Adrenal gland (tissue), 19 donors: ENCODE measurements at places on chromosomes 5 and 9.

- no peaks in the 10 kb centered on the region for H3K27me3 ChIP-seq
- no peak overlapping the region for H3K4me3 ChIP-seq
- no peaks in the 10 kb centered on the region for H3K4me1 ChIP-seq
- H3K36me3 ChIP-seq, result no peaks in the 10 kb centered on the region
Observed at GRCh38 chr5:164256351-164256750, 750.9 kb downstream of the MAT2B start.

DNA sequence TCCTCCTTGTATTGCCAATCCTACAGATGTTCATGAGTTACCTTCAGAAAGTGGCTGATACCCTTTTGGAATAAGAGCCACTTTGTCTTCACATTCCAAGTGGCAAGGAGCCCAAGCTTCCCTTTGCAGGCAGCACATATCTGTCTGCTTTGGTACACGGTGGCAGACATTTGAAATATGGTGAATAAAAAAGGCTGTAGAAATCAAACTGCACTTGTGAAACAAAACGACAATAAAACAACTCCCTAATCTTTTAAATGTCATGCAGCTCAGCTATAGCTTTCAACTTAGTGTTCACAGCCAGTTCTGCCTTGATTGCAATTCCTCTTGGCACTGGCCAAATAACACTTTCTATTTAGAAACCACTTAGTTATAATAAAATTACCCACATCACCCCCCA lies 35.0 kb upstream of the DMAC1 start:
- no peak overlapping the region for H3K27ac ChIP-seq
- H3K4me1 ChIP-seq, result no peaks in the 10 kb centered on the region
- no peaks in the 10 kb centered on the region for H3K27me3 ChIP-seq
- H3K36me3 ChIP-seq, result no peaks in the 10 kb centered on the region
- H3K4me3 ChIP-seq, result no peak overlapping the region
- DNase-seq, result no peak

GRCh38 chr9:88355166-88355565 lies 33.1 kb upstream of the SPIN1 start:
- no peak for DNase-seq
- H3K4me1 ChIP-seq, result no peaks in the 10 kb centered on the region
- H3K27me3 ChIP-seq, result no peaks in the 10 kb centered on the region
- no peak overlapping the region for H3K4me3 ChIP-seq
- no peak overlapping the region for H3K27ac ChIP-seq

DNA sequence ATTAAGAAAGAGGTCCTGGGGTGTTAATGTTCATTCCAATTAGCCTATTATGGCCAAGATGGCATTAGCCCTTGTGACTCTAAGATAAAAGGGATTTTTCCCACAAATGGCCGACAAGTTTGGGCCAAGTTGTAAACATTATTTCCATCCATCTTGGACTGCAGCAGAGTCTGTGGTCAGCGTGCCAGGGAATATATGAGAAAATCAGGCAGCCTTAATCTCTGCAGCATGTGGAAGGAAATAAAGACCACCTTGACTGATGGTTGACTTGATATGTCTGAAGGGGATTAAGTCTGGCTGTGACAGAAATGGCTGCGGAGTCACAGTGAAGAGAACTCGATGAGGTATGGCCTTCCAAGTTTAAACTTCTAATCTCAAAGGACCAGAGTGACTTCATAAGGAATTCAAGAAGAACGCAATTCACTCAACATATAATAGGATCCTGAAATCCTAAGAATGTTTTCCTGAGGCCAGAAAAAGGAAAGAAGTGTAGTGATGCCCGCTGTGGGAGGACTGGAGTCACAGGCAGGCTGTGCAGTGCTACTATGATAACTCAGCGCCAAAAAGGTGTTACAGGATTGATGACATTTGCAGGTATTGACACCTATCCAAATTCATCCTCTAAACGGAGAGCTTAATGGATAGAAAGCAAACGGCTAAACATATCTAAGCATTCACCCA lies 287.1 kb downstream of the SEC61B start:
- DNase-seq, result no peak
- H3K27me3 ChIP-seq, result no peaks in the 10 kb centered on the region
- H3K4me3 ChIP-seq, result no peak overlapping the region
- H3K36me3 ChIP-seq, result no peaks in the 10 kb centered on the region
- H3K4me1 ChIP-seq, result no peaks in the 10 kb centered on the region
- no peak overlapping the region for H3K27ac ChIP-seq

DNA sequence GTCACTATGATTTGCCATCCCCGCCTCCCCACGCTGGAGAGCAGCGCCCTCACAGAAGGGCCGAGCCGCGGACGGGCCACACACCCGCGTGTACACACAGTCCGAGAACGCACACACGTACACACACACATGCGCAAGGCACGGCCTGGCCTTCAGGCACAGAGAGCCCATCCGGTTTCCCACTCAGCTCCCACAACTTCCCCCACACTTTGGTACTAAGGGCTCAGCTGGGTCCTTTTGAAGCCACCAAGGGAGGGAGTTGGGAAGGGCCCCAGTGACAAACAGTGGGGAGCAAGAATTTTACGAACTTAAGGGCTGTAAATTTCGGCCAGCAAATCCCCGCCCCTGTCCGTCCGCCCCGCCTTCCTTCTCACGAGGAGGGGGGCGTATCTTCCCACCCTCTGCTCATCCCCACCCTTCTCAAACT lies 133.3 kb upstream of the HAND1 start:
- H3K27ac ChIP-seq, result no peak overlapping the region
- no peak overlapping the region for H3K4me3 ChIP-seq
- no peak for DNase-seq
- peaks cover 27% of the 10 kb centered on the region for H3K27me3 ChIP-seq
- H3K36me3 ChIP-seq, result no peaks in the 10 kb centered on the region

DNA sequence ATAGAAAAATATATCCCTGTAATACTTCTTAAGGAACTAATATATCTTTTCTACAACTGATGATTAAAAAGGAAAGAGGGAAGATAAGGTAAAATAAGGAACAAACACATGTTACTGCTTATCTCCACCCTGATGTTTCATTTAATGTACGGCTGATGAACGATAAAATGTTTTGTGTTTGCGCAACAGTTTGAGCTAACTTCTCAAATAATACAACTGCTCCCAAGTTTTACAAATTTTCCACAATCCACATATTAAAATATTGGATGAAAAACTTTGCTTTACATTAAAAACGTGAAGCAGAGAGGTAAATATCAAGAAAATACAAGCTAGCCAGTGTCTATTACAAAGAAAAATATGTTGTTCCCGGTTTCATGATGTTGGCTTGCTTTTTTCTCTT lies 21.0 kb upstream of the CSNK1G3 start:
- H3K4me1 ChIP-seq, result no peaks in the 10 kb centered on the region
- DNase-seq, result no peak
- no peaks in the 10 kb centered on the region for H3K36me3 ChIP-seq
- no peak overlapping the region for H3K4me3 ChIP-seq
- no peak overlapping the region for H3K27ac ChIP-seq
- no peaks in the 10 kb centered on the region for H3K27me3 ChIP-seq
